Type B pancreatic cell (in vitro differentiated cells): ENCODE measurements at places on chromosomes 7 and 10.

GRCh38 chr7:149608168-149608567, 110.6 kb upstream of the ZNF746 start:
- DNase-seq = no peak

- DNase-seq = no peak
Observed at GRCh38 chr10:44245601-44245938, 139.3 kb downstream of the CXCL12 start.

GRCh38 chr10:117375360-117376178, at the start of gene PDZD8:
Gene PDZD8, minus strand, starts transcription at chr10:117375440. Its CDS starts 213 bp downstream, at chr10:117375227.
- DNase-seq = peak; percentile 96

GRCh38 chr7:114653364-114654088, 238.9 kb downstream of the FOXP2 start:
- DNase-seq = no peak

- DNase-seq = no peak
Observed at GRCh38 chr7:107304636-107305035, 135.8 kb downstream of the HBP1 start.

- DNase-seq = no peak
Observed at GRCh38 chr7:31234836-31235605, 105.5 kb downstream of the NEUROD6 start.
